ENCODE measurements at places on chromosomes 7 and 10. TPM values are rescaled to one million over a fixed set of nuclear protein-coding genes. Genes with fewer than 3 reads are reported as not detected.

DNA sequence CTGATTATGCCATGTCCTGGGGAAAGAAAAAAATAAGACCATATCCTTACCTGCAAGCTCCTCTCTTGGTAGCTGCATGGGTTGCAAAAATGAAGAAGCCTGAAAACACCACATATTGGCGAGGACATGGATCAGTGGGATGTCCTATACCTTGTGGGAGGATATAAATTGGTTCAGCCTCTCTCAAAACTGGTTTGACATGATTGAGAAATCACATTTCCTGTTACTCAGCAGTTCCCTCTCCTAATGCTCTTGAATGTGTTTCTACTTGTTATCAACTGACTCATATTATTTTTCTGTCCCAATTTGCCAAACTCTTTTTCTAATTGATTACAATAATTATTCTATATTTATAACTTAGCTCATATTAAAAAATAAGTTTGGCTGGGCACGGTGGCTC is 380.2 kb downstream of the EXOC4 start:
- no peak for DNase-seq

The ARHGEF35 gene
- total RNA-seq, result 0.30 TPM

The ANK3 gene
- total RNA-seq, result 7.0 TPM

DNA sequence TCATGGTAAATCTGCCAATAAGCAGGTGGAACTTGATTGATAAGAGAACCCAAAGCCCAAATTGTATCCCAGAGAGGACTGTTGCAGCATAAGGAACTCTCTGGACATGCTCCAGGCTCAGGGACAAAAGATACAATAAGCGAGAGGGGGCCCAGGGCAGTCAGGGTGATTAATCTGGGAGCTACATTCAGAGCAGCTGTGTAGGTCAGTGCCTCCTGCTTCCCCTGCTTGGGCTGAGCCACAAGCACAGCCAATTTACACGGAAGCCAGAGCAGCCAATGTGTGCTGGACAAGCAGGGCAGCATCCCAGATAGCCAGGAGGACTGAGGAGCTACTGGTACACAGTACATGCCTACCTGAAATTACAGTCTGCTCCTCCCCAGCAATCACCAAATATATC is 24.2 kb downstream of the MYPN start:
- no peak for DNase-seq

The PGAM2 gene
- total RNA-seq, result 1.9 TPM

DNA sequence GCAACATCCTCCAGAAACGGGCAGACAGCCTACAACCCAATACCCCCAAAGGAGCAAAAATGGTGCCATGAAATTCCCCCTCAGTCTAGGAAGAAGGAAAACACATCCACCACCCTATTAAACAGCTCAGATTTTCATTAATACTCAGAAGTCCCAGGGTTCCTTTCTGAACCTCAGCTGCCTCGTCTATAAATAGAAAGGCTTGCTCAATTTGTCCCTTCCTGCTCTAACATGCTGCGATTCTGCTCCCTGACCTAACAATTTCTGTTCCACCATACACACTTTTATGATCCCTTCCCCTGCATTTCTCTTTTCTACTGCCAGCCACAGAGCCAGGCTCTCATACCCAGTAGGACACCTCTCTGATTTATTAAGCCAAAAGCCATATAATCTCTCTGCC is 68.1 kb downstream of the MTERF1 start:
- no peak for DNase-seq

The C7orf33 gene
- total RNA-seq, result not detected

DNA sequence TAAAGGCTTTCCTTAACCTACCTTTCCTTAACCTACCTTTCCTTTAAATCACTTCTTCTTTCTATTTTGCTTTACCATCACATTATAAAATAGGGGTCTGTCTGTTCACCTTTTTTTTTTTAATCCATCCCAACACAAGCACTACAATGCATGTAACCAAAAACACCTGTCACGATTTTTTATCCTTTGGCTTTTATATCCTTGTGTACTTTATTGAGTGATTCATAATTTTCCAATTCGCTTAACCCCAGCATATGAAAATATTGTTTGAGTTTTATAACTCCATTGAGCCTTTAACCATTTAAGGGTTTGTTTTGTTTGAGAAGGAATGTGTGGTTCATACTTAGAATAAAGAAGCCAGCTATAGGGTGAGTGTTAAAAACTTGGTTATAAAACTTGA is 132.2 kb downstream of the CHRM2 start:
- DNase-seq, result no peak

DNA sequence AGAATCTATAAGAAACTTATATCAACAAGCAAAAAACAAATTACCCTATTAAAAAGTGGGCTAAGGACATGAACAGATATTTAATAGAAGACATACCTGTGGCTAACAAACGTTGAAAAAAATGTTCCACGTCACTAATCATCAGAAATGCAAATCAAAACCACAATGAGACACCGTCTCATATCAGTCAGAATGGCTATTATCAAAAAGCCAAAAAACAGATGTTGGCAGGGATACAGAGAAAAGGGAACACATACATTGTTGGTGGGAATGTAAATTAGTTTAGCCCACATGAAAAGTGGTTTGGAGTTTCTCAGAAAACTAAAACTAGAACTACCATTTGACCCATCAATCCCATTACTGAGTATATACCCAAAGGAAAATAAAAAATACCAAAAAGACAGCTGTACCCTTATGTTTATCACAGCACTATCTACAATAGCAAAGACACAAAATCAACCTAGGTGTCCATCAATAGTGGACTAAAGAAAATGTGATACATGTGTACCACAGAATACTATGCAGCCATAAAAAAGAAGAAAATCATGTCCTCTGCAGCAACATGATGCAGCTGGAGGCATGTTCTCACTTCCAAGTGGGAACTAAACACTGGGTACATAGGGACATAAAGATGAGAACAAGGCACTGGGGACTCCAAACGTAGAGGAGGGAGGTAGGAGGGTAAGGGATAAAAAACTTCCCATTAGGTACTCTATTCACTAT is 83.8 kb upstream of the TMEM168 start:
- peak; percentile 44 for DNase-seq

DNA sequence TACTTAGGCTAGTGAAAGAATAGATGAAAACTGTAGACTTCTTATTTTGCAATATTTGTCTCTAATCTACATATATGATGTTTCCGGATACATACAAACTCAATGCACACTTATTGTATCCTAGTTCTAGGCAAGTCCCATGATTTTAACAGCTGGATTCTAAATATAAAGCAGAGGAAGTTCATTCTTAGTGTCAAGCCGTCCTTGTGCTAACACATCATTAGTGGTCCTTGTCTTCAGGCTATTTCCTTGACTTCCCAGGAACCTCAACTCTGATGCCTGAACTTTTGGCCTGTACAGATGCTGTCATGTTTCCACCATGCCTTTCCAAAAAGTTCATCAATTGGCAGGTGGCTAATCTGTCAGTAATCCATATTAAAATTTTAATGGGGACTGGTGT is 301.9 kb upstream of the DGKB start:
- DNase-seq, result no peak

DNA sequence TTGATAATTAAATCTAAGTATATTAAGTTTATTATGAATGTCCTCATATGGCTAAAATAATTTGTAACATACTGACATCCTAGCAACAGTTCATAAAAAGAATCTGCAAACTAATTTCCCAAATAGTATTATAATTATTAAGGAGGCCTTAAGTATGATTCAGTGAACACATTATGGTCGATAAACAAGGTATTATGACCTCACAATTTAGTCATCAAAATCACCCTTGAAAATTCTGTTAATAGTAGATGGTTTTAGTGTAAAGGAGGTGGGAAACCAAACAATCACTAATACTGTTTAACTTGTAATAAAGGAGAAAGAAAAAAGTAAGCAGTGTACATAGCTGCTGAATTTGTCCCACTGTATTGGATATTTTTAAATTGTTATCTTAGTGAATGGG is 2.1 kb downstream of the ETV1 start:
- no peak for DNase-seq

The CFAP69 gene
- 0.32 TPM for total RNA-seq

DNA sequence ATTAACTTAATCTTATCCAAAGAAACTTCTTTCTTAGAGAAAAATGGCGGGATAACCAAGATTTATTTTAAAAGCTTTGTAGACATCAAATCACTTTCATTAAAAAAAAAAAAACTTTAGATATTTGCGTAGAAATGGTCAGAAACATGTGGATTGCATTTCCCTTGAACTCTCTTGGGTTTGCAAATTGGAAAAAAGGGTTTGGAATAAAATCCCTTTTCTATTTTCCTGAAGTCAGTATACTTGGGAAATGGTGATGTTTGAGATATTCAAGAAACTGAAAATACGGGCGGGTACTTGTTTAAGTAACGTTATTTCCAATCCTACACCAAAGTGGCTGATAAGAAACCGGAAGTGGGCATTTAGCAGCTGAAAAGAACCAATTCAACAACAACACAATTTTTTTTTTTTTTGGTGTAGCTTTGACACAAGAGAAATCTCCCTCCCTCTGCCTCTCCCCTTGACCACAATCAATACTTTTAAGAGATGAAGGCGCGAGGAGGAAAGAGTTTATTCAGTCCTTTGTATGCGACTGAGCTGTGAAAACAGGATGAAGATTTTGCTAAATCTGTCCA is 13.7 kb upstream of the GFRA1 start:
- DNase-seq, result no peak

The SPAM1 gene
- not detected for total RNA-seq

The ZNF485 gene
- 12.7 TPM for total RNA-seq

The VSTM4 gene
- not detected for total RNA-seq

- no peak for DNase-seq
Observed at GRCh38 chr7:66421830-66422475, 206.7 kb upstream of the KCTD7 start.
